ENCODE measurements at places on chromosomes 2 and 18.
A peak's percentile ranks its signal among the peaks of the same experiment; 100 is the strongest.

DNA sequence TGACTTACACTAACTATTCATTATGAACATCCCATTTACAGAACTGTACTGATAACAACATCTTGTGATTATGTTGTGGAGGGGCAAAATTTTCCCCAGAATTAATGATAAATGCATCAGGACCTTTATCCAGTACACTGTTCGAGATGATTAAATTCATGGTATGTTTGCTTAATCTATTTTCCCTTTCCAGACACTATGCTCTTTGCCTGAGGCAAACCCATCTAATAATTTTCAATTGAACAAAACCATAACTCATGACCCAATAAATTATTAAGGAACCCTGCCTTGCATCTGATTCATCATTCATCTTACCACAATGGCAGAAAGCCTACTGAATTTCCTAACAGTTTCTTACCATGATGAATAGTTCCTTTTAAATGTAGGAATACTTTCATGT lies 385.0 kb downstream of the DSEL start:
- peak; percentile 23 for DNase-seq

DNA sequence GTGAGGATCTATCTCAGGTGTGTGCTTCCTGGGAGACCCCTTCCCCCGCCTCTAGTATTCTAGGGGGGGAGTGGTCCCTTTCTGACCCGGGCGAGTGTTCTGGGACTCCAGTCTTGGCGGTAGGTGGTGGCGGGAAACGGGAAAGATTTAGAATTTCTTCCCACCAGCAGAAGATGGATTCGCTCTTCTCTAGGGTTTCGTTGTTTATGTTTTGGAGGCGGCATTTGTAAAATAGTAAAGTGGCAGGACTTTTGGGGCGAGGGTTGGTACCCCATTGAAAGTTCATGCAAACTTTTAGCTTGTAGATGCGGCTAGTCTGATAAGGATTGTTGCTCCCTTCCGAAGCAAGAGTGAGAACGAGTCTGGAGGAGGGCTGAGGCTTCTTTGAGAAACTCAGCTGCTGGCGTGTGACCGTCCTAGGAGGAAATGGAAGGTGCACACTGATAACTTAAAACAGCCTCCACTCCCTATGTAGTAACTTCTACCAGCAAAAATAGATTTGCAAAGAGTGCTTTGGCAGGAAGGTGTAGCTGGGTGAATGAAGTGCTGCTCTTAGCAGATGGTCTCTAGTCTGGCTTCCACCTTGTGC lies 412 bp downstream of the GPD2 start:
- no peak for DNase-seq

DNA sequence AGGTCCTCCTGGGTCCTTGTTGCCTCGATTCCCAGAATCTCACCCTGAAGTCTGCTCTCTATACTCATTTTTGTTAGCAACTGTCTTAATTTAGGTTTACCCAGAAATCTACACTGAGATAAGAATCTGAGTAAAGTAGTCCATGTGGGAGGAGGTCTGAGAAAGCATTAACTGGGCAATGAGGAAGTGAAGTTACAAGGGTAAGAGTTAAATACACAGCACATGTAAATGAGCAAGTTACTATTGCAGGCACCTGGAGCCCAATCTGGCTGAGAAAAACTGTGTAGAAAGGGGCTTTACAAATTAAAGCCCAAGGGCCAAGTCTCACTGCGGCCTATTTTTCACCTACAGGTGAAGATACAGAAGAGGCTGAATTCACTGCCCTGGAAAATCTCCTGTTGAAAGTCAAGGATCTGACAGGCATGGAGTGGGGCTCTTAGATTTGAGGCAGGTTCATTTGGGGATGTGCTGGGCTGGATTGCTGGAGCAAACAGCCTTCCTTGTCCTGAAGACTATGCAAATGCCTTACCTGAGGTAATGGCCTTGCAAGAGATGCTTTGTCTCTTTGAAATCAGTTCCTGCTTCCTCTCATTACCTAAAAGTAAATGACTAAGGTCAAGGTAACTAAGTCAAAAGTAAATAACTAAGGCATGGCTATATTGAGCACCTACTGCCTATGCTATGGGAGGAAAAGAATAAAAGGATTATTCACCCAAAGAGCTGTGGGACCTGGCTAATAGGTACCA lies 84.4 kb upstream of the DYNAP start:
- DNase-seq, result no peak

DNA sequence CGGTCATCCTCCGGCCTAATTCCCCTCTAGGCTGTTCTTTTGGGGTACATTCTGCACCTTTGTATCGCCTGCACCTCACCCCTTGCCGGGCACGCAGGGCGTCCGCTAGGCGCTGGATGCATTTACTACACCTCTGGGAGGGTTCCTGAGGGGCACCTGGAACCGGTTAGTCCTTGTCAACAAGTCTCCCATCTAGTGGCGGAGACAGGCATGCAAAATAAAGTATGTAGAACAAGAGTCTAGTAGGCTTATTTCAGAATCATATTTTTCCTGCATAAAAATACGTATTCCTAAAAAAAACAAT lies 705 bp upstream of the TEX261 start:
- DNase-seq, result peak; percentile 25

- no peak for DNase-seq
Observed at GRCh38 chr2:215020283-215020682, 118.1 kb downstream of the ABCA12 start.

DNA sequence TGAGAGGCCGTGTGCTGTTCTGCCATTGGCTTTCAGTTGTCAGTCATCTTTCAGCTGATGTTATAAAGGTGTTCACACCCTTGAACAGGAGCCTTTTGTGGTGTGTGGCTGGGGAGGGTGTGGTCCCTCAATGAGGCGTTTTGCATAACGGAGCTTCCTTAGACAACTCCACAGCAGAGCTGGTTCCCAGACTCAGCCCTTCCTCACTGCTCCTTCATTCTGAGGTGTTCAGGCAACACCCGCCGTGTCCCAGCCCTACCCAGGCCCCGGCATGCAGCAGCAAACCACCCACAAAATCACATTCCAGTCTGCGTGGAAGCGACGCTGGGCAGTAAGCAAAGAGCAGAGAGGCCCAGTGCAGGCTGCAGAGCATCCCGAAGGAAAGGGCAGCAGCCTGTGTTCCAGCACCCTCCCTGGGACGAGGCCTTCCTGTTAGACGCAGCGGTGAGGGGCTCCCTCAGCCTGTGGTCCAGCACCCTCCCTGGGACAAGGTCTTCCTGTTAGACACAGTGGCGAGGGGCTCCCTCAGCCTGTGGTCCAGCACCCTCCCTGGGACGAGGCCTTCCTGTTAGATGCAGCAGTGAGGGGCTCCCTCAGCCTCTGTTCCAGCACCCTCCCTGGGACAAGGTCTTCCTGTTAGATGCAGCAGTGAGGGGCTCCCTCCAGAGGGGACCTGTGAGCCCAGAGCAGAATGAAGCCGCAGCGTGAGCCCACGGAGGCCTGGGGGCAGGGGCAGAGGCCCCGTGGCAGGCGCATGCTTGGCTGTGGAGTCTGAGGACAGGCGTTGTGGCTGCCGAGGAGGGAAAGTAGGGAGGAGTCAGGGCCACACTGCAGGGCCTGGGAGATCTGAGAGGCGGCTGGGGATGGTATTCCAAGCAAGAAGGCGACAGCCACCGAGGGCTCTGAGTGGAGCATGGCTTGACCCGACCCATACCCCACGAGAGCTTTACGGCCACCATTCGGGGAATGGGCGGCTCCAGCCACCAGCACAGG lies 201.8 kb upstream of the HDAC4 start:
- DNase-seq, result no peak

DNA sequence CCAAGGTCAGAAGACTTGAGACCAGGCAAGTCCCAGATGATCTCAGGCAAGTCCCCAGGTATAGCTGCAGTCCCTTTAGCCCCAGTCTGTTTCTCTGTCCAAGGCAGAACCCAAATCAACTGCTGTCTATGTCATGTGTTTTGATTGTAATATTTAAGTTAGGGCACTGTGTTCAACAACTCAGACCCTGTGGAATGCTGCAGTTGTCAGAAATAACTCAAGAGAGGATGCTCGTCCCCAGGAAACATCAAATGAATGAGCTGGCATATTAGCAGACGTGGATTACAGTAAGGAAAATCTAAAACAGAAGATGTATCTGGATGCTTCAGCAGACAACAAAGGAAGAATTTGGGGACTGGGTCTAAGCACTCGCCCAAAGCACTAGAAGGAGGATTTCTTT lies 70.1 kb downstream of the BCL11A start:
- no peak for DNase-seq

- DNase-seq, result no peak
Observed at GRCh38 chr2:230777721-230778120, 65.1 kb downstream of the CAB39 start.

- no peak for DNase-seq
Observed at GRCh38 chr2:43065871-43066270, 160.5 kb downstream of the ZFP36L2 start.

GRCh38 chr2:18855027-18855426 lies 265.7 kb upstream of the NT5C1B start:
- no peak for DNase-seq

DNA sequence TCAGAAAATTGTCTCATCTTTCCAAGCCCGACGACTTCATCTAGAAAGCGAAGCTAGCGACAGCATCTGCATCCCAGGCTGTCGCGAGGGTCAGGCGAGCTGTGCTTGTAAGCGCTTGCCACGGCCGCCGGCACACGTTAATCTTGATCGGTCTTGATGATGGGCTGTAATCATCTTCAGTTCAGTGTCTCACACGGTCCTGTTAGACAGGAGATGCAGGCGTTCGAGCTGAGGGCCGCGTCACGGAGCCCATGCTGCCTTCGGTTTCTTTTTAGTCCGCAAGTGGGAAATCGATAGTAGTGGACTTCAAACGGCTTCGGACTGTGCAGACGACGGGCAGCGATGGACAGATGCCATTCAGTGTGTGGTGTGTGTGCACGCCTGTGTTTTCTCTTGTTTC lies 43.6 kb downstream of the ADI1 start:
- no peak for DNase-seq

GRCh38 chr2:173249661-173250641 lies 104.7 kb upstream of the CDCA7 start:
- DNase-seq, result no peak

DNA sequence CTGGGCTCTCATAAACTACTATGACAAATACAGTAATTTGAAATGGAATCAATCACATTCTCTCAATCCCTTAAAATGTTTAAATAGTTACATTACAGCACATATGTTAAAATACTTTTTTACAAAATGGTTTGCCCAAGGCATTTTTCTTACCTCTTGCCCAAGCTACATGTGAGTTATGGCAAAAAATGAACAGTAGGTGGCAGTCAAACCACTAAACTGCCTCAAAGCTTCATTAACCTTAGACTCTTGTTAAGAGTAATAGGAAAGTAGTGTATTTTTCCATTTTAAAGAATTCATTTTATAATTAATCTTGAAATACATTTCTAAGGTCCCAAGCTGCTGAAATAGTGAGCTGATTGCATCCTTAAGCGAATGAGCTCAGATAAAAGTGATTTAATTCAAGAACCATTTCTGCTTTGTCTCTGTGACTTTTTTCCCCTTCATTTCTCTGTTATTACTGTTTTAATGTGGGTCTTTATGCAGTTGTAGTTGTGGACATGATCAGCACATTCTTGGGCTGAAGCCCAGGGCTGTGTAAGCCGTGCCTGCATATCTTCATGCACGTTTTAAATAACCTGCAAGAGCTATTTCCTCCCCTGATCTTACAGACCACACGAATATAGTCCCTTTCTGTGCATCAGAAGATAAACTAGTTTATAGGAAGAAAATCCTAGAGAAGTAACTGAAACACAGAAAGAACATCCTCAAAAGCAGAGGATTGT lies 311.8 kb downstream of the LNPK start:
- peak; percentile 25 for DNase-seq

DNA sequence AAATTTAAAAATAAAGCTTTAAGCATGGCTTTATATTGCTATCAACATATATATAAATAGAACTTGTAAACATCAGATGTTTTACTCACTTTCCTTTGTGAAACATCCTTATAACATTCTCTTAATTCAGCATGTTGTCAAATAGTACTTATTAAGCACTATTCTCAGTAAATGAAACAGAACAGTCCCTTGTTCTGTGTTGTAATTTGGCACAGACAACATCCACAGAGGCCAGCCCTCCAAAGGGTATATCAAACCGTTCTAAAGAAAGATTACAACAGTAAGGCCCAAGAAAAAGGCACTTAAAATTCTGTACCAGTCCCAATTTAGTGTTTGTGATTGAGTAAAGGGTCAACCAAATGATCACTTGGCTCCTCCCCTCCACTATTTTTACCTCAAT lies 46.0 kb downstream of the GAREM1 start:
- DNase-seq, result no peak

- no peak for DNase-seq
Observed at GRCh38 chr2:28587526-28588291, 91.8 kb downstream of the PLB1 start.

DNA sequence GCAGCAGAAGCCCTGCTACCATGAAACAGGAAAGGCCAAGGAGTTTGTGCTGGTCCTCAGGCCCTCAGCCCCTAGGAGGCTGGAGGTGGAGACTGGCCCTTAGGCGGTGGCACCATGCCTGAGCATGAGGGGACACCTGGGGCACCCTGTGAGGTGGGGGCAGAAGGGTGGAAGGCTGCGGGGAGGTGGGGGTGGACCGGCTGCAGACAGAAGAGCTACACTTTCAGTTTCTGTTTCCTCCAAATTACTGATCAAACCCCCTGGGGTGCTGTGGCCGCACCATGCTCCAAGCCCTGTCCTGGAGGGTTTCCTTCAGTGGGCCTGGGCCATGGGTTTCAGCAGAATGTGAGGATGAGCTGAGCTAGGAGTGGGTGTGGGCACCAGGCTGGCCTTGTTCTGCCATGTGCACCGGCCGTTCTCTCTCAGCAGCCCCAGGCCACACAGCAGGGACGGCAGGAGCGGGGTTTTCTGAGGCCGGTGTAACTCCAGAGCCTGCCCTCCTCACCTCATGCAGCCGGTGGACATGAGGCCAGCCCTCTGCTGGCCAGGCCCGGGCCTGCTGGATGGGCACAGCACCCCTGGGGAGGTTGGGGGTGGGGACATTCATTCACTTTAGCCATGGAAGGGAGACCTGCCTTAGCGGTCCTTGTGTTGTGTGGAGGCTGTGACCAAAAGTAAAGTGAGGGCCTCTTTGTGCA lies 51.5 kb downstream of the PLEKHB2 start:
- DNase-seq, result no peak

- no peak for DNase-seq
Observed at GRCh38 chr2:174125090-174125489, 123.2 kb downstream of the OLA1 start.

GRCh38 chr2:191025135-191025534 lies 11.2 kb upstream of the STAT1 start:
- no peak for DNase-seq

DNA sequence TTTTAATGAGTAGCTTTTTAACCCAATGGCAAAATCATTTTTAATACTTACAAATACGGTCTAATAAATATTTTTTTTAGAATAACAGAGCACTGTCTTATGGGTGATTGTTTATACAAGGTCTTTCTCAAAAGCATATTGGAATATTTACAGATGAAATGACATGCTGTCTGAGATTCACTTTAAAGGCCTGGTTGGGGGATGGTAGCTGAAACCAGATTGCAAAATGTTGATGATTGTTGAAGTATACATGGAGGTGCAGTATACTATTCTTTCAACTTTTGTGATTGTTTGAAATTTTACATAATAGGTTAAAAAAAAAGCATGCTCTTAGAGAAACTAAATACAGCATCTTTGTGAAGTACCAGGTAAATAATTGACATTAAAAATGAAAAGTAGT lies 111.2 kb downstream of the FMNL2 start:
- no peak for DNase-seq
